Breast epithelium (tissue), 4 donors: ENCODE measurements at places on chromosomes 2 and 18. TPM values are rescaled to one million over a fixed set of nuclear protein-coding genes. Genes with fewer than 3 reads are reported as not detected.

DNA sequence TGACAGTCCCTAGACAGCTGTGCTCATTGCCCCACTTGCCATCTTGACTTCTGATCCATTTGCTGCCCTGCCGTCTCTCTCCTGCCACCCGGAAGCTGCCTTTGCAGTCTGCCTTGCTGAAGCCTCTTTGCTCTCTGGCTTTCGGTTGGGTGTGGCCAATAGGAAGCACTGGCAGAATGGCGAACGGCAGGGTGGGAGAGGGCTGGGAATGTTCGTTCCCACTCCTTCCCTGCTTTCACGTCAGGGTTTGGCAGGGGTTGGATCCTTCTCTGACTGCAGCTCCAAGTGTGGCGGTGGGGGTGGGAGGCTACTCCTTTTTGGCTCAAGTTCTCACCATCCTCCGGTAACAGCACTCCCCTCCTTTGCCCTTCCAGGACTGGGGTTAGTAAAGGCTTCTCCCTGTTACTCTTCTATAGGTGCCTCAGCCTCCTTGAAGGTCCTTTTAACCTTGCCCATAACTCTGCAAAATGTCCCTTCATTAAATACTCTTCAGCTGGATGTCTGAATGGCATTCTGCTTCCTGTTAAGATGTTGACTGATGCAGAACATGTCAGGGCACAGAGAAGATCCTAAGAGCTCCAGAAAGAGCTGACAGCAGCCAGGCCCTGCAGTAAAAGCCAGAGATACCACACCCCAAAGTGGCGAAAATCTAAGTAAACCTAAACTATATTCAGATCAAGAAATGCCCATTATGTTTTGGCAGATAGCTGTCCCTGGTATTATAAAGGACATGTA is 299.7 kb downstream of the CDCA7 start:
- no peak for DNase-seq

GRCh38 chr18:47254341-47254939 is 3.0 kb upstream of the SKOR2 start:
- no peak for DNase-seq

DNA sequence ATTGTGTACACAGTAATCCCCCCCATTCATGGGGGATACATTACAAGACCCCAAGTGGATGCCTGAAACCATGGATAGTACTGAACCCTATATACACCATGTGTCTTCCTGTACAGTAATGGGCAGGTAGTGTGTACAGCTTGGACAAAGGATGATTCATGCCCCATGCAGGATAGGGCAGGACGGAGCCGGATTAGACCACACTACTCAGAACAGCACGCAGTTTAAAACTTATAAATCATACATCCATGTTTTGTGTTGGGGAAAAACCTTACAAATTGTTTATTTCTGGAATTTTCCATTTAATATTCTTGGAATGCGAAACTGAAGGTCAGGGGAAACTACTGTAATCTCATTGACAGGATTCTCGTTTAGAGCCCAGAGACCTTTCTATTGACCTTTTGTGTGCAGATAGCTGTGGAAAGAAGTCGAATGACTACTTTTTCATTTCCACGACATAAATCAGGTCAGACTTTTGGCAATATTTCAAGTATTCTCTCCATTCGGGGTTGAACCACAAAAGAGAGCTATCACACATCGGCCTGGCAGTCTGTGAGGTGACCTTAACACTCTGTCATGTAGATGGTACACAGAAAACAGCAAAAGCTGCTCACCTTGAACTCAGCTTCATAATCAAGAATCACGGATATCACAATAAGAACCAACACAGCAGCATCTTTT is 9.9 kb upstream of the YPEL5 start:
- no peak for DNase-seq

DNA sequence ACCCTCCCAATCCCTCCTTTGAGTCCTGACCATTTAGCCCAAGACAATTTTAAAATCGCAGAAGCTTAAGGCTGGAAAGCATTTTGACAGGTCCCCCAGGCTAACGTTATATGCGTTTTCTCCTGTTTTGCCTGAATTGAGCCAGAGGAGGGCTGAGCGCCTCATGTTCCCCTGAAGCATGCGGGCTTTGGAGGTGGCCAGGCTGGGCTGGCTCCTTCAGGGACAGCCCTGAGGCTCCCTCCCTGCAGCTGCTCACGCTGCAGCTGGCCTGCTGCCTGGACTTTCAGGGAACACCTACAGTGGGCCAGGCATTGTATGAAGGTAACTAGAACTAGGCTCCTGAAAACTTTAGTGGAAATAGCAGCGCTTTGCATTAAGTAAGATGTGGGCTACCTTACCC is 179.2 kb downstream of the ACKR3 start:
- no peak for DNase-seq

- no peak for DNase-seq
Measured at GRCh38 chr2:128069769-128070168, 21.2 kb upstream of the UGGT1 start.

DNA sequence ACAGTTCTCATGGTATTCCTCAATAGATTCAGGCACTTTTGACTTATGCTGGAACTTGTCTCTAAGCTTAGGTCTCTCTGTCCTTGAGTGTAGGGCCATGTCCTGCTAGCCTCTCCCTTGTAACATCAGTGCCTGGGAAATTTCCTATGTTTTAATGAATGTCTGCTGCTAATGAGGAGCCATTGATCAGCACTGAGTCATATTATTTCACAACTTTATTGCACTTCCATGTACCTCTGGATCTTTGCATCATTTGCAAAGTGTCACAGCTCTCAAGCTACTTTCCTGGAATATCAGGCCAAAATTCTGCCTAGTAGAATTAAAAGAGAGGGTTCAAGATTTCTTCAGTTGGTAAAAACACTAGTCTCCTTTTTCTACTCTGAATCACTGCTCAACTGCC is 102.5 kb downstream of the GAREM1 start:
- DNase-seq, result no peak

DNA sequence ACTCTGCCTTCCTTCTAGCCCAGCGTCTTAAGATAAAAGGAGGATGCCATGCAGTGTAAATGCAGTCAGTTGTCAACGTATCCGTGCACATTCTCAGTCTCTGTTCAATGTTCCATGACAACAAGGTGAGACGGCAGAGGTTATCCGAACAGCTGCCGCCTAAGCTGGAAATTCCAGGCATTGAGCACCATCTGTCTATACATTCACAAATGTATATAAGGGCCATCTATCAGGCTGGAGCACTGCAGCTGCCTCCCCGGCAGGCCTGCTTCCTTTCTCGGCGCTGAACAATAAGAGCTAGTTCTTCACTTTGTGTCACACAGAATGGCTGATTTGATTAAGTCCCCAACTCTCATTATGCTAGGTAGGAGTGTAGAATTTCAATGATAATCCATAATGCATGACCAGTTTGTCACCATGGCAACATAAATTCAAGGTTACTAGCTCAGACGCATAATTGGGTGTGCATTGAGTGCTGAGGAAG is 282.2 kb upstream of the SOX11 start:
- DNase-seq, result no peak

DNA sequence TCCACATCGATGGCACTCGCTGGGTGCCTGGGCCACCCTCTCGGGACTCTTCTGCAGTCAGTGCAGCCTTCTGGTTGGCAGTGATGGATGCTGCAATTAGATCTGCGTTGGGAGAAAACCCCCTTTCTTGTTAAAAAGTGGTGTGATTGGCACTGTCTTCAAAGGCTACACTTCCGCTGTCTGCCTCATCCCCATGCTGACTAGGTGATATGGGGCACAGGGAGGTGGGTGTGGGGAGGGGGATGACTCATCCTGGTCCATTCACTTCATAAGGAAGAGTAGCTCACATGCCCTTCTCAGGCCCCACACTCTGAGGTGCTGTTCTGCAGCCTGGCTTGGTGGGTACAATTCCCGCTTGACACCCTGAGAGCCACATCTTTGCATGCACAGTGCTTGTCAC is 77.4 kb downstream of the THNSL2 start:
- DNase-seq, result no peak

- no peak for DNase-seq
Measured at GRCh38 chr2:200814276-200814815, 2.6 kb downstream of the BZW1 start.

- no peak for DNase-seq
Measured at GRCh38 chr18:41939326-41939725, 15.7 kb upstream of the PIK3C3 start.

The NAT8 gene
- not detected for total RNA-seq

The CYRIA gene
- 18.7 TPM for total RNA-seq

The RESP18 gene
- total RNA-seq, result not detected
